Keratinocyte (primary cell): ENCODE measurements at places on chromosomes 7 and 10.

GRCh38 chr10:113627836-113628235 is 36.0 kb downstream of the NRAP start:
- no peak for DNase-seq

DNA sequence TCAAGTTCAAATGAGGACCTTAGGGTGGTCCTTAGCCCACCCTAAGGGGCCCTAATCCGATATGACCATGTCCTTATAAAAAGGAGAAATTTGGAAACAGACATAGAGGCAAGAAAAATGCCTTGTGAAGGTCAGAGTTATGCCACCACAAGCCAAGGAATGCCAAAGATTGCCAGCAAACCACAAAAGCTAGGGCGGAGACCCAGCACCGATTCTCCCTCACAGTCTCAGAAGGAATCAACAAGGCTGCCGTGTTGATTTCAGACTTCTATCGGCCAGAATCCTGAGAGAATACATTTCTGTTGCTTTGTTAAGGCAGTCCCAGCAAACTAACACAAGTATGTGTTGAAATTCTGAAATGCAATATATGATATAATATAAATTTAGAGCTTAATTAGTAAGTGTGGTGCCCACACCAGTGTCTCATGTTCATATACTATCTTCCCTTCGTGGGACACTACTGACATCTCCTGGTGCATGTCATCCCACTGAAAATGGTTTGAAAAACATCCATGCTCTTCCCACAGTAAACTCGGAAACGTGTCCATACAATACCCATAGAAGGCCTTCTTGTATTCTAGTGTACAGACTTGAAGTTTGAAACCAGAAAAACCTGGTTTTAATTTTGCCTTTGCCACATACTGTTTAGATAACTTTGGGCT is 349.0 kb downstream of the TNS3 start:
- no peak for DNase-seq

- no peak for DNase-seq
These were observed 259.1 kb upstream of the MKLN1 start for GRCh38 chr7:131068604-131069021.

DNA sequence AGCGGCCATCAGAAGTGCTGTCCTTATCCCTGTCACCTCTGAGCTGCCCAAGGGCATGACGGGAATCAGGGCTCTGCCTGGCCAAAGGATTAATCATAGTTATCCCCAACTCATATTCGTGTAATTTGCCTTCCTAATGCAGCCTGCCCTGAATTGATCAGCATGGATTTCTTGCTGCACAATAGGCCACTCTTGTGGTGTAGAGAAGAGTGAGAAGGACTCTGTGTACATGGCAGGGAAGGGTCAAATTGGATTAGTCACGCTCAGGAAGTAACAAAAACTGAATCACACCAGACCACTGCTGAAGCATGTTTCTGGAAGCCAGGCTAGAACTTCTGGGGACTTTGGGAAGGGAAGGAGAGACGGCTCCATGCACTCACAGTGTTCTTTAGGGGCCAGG is 227.0 kb downstream of the BUB3 start:
- no peak for DNase-seq
